Inflammatory macrophage treated with lipopolysaccharide for 4 hours (primary cell): ENCODE measurements at places on chromosomes 2 and 18.

GRCh38 chr2:197993830-197994229, 189.4 kb downstream of the PLCL1 start:
- DNase-seq: peak; percentile 11

- DNase-seq: no peak
Measured at GRCh38 chr2:128469875-128470274, 151.2 kb upstream of the HS6ST1 start.

GRCh38 chr18:65988386-65988785, 237.6 kb downstream of the CDH7 start:
- no peak for DNase-seq

DNA sequence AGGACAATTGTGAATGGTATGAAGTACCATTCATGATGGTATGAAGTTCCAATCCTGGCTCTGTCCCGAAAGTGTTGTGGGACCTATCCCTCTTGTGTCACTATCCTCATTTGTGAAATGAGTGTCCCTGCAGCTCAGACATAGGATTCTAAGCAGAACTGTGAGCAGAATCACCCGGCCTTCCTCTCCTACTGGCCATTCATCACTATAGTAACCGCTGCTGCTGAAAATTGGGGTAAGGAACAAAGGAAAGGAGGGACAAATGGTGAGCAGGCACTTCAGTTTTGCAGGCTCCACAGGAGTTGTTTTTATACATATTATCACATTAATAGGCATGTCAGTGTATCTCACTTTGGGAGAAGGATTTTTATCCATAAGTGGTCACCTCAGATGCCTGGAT, 27.4 kb downstream of the SMYD1 start:
- DNase-seq: no peak

GRCh38 chr18:5424903-5425664, 118.7 kb downstream of the EPB41L3 start:
- peak; percentile 63 for DNase-seq

- no peak for DNase-seq
Measured at GRCh38 chr2:240596491-240596931, 10.0 kb downstream of the CAPN10 start.

GRCh38 chr2:61549546-61549945, 11.4 kb upstream of the XPO1 start:
- no peak for DNase-seq

- DNase-seq: no peak
Measured at GRCh38 chr2:65714866-65715265, 282.5 kb upstream of the SPRED2 start.

DNA sequence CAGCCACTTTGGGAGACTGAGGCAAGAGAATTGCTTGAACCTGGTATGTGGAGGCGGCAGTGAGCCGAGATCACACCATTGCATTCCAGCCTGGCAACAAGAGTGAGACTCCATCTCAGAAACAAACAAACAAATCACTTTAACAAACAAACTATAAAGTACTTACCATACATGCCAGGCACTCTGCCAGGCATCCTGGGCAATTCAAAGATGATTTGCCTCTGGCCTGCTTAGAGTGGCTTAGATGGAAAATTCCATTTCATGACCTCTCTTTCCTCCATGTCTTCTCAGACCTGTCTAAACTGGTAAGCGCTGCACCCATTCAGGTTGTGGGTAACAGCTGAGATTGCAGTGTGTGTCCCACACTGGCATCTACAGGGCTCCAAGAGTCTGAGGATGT, 273.2 kb downstream of the BCL2 start:
- no peak for DNase-seq

DNA sequence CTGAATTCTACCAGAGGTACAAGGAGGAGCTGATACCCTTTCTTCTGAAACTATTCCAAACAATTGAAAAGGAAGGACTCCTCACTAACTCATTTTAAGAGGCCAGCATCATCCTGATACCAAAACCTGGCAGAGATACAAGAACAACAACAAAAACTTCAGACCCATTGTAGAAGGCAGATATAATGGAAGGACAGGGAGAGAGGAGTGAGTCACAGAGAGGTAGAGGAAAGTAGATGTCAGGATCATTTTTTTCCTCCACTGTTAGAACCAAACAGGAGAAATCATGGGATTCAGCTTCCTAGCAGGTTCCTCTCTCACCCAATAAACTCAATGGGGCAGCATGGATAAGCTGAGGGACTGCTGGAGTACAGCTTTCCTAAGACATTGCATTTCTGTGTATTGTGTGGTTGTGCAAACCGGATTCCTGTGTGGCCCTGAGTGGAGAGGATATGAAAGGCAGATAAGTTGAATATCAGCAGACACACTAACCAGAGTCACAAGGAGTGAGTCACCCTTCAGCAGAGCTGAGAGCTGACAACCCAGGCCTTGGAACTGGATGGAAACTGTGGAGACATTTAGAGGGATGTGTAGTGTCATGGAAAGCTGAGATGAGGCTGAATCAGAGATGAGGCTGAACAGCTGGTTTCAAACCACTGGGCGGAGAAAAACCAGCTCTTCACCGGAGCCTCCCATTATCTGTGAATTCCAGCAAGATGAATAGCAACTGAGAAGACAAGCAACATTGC, 60.9 kb upstream of the MMADHC start:
- DNase-seq: no peak

- DNase-seq: no peak
Measured at GRCh38 chr2:23550553-23550952, 165.6 kb downstream of the KLHL29 start.

GRCh38 chr18:34787931-34788532, 77.9 kb downstream of the DTNA start:
- peak; percentile 62 for DNase-seq

GRCh38 chr2:48504647-48505327, 25.2 kb upstream of the STON1 start:
- no peak for DNase-seq
